Anterior cingulate cortex (tissue), 58 donors: ENCODE measurements at places on chromosomes 16 and 17.

DNA sequence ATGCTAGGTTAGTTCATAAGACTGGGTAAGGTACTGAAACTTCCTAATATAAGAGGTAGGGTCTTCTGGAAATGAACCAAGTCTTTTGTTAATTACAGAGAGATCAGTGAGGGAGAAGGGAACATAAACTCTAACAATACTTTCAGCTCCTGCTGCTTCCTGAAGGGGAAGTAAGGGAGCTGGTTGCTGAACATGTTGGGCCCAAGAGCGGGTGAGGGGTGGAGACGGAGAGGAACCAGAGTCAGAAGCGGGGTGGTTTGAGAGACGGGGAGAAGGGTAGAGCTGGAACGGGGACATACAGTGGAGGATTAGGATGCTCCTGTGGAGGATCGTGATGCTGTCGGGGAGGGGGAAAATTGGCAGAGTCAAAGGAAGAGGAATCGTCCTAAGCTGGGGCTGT, 11.5 kb upstream of the ZNF747 start:
- DNase-seq = no peak

- DNase-seq = no peak
Observed at GRCh38 chr16:56753410-56753809, 23.5 kb downstream of the NUP93 start.

- DNase-seq = no peak
Observed at GRCh38 chr17:14321476-14321949, 20.6 kb downstream of the HS3ST3B1 start.

DNA sequence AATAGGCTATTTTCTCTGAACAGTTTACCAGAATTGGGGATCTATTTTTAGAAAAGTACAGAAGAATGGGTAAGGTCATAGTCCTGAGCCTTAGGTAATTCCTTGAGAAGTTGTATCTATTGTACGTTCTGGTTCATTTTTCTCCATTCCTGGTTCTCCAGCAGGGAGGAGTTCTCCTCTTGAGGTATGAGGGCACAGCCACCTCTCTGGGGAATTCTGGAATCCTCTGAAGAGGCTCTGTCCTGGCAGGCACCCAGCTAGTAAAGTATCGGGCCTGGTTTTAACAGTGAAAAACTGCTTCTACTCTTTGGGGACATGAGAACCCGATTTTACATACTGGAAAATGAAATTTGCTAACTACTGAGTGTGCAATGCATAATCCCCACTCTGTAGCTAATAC, 19.6 kb upstream of the PMFBP1 start:
- DNase-seq = no peak

DNA sequence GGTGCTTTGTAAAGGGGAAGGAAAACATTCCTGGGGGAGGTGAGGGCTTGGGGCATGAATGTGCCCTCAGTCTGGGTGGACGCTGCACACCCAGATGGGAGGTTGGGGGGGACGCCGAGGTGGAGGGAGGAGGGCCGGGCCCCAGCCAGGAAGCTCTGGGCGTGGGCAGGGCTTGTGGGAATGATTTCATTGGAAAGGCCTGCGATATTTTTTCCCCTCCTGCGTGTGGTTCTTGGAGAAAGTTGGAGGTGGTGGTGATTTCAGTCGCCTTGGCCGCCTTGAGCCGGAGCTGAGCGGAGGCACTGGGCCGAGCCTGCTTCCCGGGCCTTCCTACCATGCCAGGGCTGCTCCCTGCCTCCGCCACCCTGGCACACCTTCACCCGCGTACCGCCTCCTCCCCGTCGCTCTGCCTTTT, 26.4 kb upstream of the CLEC18A start:
- no peak for DNase-seq

GRCh38 chr16:78697426-78697825, 598.0 kb downstream of the WWOX start:
- no peak for DNase-seq

- DNase-seq = no peak
Observed at GRCh38 chr16:50718061-50718760, 23.7 kb upstream of the CYLD start.
